Ureter (tissue), 1 donor: ENCODE measurements at places on chromosomes 12 and 14.

DNA sequence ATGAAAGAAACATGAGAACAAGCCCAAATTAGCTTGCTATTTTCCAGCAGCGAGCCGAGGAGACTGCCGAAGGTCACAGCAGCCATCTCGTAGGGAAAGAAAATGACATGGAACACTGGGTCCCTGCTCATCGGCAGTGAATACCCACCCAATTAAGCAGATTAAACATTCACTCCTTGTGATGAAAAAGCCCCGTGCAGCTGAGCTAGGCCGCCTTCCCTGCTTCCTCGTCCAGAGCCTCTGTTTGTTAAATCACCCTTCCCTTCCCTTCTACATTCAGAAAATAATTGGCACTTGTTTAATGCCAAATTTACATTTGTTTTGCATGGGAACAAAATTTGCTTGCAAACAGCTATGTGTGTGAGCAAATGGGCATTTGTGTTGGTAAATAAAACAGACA lies 342.5 kb downstream of the RMST start:
- DNase-seq = no peak

DNA sequence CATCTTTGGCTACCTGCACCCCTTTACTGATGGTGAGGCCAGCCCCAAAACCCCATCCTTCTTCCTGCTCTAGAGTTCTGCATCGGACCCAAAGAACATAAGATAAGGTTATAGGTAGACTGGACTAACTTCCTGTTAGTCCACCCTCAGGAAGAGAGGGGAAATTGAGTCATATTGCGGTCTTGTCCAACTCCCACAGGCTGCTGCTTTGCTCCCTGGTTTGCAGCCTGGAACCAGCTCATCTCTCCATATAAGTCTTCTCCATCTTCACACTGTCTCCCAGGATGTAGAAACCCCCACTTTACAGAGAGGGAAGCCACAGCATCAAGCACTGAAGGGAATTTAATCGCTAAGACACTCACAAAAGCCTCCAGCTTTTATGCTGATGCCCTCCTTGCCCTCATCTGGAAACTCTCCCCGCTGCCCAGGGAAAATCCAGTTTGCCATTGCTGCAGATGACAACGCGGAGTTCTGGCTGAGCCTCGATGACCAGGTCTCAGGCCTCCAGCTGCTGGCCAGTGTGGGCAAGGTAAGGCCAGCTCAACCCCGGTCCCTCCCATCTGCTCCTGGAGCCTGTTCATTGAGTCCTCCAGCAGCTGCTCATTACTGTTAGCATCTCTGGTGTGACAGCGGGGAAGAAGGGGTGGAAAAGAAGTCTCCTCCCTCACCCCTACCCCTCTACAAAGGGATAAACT lies 85.3 kb downstream of the B4GALNT3 start:
- no peak for DNase-seq

DNA sequence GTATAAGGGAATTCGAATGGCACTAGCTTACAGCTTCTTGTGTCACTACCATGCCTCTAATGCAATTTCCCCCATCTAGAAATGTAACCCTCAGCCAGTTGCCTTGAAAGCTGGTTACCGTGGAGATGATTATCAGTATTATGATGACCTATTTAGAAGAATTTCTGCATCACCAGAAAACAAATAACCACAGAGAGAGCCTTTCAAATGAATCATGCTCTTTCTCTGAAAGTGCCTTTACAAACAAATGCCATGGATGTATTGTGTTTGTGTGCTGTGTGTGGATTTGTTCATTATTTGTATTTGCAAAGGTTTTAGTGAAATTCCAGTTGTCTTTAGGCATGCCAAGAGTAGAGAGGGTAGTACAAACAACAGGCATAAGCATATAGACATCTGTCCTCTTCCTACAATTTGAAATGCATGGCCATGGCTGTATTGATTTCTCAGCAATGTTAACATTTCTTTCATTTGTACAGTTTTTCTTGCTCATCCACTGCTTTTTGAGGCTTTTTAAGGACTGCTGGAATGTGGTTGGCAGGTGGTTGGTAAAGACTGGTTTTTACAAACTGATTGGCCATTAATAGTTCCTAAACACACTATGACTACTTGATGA lies 266.5 kb downstream of the PAWR start:
- no peak for DNase-seq

DNA sequence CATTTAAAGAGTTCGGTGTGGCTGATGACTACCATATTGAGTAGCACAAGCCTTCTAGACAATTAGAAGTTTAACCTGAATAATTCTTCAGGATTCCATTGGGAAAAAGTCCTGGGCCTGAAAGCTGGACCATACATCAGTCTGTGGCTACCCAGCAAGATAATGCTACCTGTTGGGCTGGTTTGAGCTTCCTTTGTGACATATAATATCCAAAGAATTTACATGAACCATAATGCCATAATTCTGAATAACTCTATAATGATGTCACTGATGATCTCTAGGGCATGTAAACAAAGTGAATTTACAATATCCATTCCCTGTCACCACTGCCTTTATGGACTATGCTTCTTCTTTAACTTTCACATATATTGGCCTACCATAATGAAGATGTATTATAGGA lies 3.8 kb upstream of the YBX3 start:
- DNase-seq = no peak

GRCh38 chr14:37230551-37231194 lies 32.9 kb downstream of the MIPOL1 start:
- DNase-seq = no peak

DNA sequence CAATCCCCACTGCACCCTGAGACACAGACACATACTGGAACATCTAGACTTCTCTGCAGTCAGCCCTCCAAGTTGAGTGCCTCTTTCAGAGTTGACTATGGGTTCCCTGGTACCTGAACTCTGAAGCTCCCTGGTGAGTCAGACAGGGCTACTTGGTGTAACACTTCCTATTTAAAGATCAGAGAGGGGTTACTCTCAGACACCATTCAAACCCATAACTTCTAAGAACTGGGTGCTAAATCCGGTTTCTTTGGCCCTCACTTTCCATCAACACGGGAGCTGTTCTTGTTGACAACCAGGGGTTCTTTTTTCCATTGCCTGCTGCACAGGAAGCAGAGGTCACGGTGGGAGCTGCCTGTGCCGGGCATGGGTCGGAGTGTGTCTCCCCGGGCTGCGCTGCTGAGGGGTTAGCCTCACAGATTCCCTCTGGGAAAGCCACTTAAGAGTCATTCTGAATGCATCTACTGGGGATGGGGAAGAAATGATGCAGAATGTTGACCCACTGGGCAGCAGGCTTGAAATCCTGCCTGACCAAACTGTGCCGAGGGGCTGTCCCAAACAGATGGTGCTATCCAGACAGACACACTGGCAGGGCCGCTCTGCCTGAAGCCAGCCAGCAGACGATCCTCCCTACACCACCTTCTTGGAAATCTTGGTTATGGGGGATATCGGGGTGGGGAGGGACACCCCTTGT lies 74.1 kb downstream of the PITPNM2 start:
- no peak for DNase-seq

DNA sequence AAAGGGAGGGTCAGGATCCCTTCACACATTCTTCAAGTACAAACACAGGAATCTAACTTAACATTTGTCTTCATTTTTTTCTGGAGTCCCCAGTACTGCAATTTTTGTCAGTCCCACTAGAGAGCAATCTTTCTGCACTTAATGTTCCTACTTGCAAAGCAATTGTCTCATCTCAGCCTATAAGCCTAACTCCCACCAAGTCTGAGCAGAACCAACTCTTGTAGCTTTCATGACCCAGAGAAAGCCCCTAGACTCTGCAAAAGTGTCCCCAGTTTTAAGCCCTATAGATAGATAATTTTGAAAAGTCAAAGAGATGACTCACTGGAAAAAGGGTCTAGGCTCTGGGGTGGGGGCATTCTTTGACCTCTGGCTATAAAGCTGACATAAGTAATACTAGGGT lies 1.8 kb upstream of the ZBTB39 start:
- no peak for DNase-seq

GRCh38 chr14:53093206-53093605 lies 59.9 kb downstream of the DDHD1 start:
- DNase-seq = no peak

- no peak for DNase-seq
Observed at GRCh38 chr12:49636979-49637755, 13.8 kb downstream of the PRPF40B start.

- no peak for DNase-seq
Observed at GRCh38 chr14:102726191-102726949, 50.9 kb upstream of the TRAF3 start.

DNA sequence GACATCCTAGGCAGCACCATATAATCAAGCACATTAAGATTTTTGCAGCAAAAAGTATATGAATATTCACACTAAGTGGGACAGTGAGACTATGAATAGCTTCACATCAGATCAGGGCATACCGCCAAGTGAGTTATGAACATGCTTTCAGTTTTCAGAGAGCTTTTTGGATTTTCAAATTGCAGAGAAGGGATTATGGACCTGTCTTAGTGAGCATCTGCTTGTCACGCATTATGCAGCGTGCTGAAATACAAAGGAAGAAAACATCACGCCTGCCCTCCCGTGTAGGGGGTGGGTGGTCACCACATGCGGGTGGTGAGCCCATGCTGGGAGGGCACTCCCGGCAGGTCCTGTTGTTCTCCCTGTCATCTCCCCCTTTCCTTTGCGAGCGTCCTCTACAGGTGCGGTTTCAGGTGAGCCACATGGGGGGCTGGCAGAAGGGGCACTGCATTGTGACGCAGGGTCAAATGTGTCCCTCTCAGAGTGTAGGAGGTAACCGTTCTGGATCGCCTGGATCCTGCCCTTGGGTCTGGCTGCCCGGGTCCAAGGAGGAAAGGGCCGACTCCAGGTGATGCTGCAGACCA lies 42.6 kb downstream of the TRAF3 start:
- DNase-seq = no peak

DNA sequence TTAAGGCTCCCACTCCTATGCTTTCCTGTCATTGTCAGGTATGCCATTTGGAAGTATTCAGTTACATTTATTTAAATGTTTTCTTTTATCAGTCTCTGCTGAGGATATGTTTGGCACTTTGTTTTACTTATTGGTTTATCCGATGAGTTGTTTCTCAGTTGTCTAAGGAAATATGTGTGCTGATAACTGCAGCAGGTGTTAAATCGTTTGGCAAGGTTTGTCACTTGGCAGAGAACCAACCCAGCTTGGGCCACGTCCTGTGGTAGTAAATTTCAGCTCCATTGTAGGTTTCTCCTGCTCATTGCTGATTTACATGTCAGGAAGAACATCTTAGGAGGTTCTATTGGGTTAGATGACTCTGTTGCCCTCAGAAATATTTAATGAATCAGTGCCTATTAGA lies 22.0 kb upstream of the MGST1 start:
- DNase-seq = no peak
